Retinal pigment epithelial cell (primary cell): ENCODE measurements at places on chromosomes 16 and 17.
A peak's percentile ranks its signal among the peaks of the same experiment; 100 is the strongest.

- no peak for DNase-seq
Measured at GRCh38 chr16:72609066-72609465, 437.1 kb upstream of the PMFBP1 start.

- DNase-seq = no peak
Measured at GRCh38 chr16:83312718-83313245, 495.0 kb upstream of the HSBP1 start.

- DNase-seq = no peak
Measured at GRCh38 chr16:82657239-82657638, 30.5 kb downstream of the CDH13 start.

DNA sequence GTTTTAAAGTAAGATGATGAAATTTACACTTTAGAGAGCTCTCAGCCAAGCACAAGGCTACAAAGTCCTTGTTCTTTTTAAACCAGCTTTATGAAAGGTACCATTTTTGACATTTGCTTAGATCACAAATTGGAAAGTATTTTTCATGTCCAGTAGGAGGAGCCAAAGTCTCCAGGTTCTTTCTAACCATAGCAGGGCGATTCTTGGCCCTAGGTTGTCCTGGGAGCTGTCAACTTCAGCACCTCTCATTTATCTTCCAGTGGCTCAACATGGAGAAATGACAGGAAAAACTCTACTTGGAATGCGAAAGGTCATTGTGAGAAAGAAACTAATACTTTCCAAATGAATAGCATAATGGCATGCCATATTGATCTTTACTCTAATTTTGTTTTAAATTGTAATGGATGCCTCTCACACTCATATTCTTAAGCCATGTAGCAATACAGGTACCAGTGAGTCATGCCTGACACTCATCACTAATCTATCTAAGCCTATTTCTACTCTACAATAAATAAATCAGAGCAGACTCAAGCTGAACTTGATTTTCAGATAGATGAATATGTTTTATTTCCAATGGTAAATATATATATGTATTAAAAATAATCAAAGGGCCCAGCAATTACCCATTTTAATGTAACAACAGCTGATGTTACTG lies 919.1 kb upstream of the EEF2KMT start:
- peak; percentile 6 for DNase-seq

GRCh38 chr17:36761203-36761950 lies 160.0 kb downstream of the MRM1 start:
- no peak for DNase-seq

- no peak for DNase-seq
Measured at GRCh38 chr16:89355686-89356085, 134.7 kb downstream of the ANKRD11 start.

- DNase-seq = peak; percentile 4
Measured at GRCh38 chr16:62190426-62190825, 154.2 kb upstream of the CDH8 start.

DNA sequence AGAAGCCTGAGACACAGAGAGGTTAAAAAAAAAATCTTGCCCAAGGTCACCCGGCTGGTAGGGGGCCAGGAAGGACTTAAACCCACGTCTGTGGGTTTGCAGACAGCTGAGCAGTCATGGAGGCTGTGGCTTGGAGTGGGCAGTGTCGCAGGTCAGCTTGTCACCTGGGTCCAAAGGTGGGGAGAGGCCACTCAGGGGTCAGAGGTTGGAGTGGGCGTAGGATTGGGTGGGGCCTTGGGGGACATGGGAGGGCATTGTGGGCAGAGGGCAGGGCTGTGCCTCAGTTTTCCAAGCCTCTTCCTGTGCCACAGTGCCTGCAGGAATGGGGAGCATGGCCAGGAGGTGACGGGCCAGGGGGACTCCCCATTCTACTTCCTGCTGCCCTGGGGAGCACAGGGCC lies 2.0 kb upstream of the NDRG4 start:
- no peak for DNase-seq

DNA sequence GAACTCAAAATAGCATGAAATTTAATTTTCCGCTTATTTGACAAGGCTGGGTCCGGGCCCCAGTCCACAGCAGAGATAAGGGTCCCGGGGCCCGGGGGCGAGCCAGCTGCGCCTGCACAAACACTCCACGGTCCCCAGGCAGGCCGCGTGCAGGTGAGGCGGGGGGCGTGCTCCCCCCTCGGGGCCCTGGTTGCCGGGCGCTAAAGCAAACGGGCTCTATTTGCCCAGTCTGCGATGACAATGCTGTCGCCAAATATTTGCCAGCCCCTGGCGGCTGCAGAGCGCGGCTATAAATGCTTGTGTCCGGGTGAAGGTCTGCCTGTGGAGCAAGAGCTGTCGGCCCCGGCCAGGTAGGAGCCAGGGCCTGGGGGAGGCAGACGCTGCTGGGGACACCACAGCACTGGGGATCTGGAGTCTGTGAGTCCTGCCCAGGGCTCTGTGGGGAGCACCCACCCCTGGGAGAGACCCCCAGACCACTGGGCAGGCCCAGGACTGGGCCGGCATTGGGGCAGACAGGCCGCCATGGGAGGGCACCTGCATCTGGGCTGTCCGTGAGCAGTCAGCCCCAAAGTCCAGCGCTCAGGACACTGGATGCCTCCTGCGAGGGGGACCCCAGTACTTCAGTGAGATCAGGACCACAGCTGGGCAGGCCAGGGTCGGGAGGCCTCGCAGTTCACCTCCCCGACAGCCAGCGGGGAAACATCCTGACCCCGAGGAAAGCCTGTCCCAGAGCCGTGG lies at the start of gene PERCC1:
TSS of gene PERCC1 (plus strand) at position 320 of the 738 bp plus-strand sequence. CDS start 1,516 bp downstream, outside the sequence.
- DNase-seq = no peak

DNA sequence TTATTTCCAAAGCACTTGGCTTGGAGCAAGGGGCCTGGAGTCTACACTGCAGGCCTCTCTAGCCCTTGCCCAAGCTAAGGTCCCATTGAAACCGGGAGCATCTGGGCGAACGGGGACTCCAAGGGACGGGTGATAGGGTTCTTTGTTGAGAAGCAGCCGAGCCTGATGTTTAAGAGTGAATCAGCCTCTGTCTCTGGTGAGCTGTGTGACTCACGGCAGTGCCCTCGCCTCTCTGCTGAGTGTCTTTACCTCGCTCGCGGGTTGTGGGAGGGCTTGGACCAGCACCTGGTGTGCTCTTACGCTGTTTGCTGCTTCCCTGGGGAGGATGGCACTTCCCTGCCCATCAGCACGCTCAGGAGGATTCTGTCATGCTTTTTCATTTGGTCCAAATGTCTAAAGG lies 1.3 kb downstream of the HGS start:
- DNase-seq = no peak

DNA sequence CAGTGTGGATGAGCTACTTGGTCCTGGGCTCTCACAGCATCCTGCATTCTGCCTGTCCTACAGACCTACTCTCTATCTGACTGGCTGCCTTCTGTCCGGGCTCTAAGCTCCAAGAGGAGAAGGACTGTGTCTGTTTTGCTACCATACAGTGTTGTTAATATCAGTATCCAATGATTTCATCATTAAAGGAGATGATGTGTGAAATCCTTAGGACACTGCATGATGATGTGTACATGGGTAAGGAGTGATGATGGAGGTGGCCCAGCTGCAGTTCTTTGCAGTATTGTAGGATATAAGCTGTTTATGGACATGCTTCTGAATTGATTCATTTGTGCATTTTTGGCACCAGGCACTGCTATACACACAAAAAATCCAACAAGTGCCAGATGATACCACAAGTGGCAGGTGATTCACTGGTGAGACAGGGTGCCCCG lies 536.9 kb upstream of the CDH11 start:
- no peak for DNase-seq

DNA sequence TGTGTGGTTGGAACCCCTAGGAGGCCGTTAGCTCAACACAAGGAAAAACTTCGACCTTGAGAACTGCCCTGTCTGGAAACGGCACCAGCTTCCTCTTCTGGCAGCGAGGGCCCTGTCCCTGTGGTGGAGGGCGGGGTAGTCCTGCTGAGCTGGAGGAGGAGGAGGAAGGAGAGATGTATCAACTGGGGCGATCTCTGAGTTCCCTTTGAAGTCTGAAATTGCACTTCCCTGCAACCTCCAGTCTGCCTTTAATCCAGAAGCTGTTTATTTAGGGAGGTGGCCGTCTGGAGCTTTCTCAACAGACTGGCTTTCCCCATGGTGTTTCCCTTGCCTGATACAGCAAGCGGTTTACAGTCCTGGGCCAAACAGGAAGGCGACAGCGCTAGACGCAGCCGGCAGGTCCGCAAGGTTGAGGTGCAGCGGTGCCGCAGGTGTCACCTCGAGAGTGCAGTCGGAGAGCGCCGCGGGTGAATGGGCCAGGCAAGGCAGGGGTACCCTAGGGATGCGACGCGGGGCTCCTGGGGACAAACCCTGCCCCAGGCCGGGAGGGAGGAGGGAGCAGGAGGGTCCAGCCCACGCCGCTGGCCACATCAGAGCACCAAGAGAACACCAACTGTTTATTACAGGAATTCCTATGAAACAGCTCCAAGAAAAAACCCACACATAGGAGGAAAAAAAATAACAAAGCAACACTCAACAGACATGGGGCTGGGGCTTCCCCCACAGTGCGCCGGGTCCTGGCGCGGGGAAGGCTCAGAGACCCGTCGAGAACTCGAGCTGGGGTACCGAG lies 11.4 kb upstream of the MRPS23 start:
- DNase-seq = no peak

DNA sequence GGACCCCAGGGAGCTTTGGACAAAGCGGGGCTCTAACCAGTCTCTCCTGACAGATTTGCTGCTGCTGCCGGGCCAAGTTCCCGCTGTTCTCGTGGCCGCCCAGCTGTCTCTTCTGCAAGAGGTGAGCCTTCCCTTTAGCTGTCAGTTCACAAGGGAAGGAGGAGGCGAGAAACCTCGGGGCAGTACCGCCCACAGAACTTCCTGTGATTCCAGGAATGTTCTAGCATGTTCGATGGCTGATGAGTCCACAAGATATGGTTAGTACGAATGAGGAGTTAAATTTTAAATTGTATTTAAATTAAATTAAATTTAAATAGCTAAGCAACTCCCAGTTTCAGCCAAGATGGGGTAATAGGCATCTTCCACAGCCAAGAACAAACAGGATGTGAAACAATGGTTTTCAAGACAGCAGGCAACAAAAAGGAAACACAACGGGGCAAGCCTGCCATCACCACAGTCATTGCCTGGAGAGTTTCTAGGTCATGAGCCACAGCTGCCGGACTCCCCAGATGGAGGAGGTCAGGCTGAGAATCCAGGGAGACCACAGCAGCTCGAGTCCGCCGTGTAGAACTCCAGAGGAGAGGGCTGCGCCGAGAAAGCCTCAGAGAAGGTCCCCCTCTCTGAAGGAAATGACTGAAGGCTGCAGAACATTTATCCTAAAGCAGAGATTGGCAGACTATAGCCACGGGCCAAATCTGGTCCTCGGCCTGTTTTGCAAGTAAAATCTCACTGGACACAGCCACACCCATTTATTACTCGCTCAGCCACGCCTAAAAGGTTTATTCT lies 9.5 kb upstream of the TCF25 start:
- DNase-seq = no peak

DNA sequence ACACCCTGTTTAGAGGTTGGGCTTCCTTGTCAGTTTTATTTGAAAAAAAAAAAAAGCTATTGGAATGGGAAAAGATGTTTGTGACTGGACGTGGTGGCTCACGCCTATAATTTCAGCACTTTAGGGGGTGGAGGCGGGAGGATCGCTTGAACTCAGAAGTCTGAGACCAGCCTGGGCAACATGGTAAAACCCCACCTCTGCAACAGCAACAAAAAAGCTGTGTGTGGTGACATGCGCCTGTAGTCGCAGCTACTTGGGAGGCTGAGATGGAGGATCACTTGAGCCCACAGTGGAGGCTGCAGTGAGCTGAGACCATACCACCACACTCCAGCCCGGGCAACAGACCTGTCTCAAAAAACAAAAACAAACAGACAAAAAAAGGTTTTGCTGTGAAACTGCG lies 66.1 kb upstream of the SIAH1 start:
- DNase-seq = no peak

GRCh38 chr16:86427433-86427851 lies 82.9 kb upstream of the FOXF1 start:
- DNase-seq = no peak

DNA sequence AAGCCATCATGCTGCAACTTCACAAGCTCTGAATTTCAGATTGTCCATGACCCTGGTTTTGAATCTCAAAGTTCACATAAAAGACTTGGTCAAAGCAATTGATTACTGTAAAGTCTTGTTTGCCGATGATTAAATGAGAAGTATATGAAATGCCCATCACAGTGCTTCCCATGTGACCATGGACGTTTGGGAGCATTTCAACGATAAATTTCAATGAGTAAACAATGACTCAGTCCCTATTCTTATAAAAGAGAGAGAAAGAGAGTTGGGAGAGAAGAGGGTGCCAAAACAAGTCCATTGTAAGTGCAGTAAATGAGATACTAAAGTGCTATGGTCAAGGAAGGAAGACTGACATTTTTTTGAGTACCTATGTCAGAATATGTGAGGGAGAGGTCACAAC lies 276.9 kb downstream of the SOX9 start:
- DNase-seq = no peak

DNA sequence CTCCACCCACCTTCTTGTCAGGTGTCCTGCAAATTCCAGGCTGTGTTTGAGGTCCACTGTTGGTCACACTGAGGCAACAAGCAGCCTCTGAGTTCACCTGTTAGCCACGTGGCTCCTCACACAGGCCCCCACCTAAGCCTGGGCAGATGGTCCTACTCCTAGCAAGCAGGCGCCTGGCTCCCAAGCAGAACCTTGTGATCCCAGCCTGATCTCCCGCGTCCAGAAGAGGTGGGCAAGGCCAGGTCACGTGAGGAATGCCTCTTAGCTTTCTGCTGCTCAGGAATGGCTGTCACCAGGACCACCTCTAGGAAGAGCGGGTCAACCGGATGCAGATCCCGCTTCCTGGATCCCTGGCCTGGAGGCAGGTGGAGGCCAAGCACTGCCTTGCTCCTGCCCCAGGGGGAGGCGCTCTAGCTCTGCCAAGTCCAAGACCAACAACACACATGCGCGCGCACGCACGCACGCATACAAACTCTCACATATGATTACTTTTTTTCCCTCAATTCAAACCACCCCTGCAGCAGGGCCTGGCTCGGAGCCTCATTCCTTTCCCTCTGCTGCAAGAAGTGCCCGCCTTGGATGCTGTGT lies 9.5 kb downstream of the CYB561 start:
- no peak for DNase-seq

- DNase-seq = no peak
Measured at GRCh38 chr17:36204724-36205500, 6.0 kb upstream of the CCL4L2 start.

DNA sequence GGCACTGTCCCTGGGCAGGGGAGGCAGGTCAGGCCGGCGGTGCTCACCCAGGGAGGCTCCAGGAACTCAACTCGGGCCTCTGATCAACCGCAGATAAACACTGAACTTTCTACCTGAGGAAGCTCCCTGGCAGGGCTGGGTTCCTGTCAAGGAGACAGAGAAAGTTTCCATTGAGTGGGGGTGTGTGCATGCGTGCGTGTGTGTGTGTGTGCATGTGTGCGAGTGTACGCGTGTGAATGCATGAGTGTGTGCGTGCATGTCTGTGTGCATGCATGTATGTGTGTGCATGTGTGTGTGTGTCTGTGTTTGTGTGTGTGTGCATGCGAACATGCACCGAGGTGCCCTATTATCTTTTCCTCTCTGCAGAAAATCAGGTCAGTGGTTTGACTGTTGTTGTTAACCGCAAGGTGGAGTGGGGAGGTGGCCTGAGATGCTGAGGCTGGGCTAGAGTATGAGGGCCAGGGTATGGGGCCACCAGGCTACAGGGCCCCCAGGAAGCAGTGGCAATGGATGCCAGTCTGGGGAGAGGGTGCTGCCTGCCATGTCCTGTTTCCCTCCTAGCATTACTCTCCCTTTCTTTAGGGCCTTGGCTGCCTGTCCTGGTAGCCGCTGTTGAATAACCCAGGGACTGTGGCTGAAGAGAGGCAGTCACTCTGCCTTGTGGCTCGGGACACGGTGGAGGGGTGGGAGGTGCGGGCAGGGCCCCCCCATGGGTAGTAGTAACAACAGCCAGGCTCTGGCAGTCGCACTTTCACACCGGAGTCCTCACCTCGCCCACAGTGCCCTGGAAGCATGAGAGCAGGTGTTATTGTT lies 24.0 kb downstream of the CCR7 start:
- no peak for DNase-seq
